HFFc6 (cell line): ENCODE measurements at places on chromosomes 12 and 14. TPM values are rescaled to one million over a fixed set of nuclear protein-coding genes. Genes with fewer than 3 reads are reported as not detected.

The SIRT4 gene
- total RNA-seq: 0.45 to 2.2 TPM (median 2.1 TPM) in 3 replicates

The EXOC3L4 gene
- not detected in 3 replicates for total RNA-seq

The RASSF8 gene
- total RNA-seq: 78.9 to 85.0 TPM (median 80.1 TPM) in 3 replicates

The HPD gene
- total RNA-seq: not detected in 3 replicates

The WBP11 gene
- total RNA-seq: 50.6 to 60.6 TPM (median 56.9 TPM) in 3 replicates

DNA sequence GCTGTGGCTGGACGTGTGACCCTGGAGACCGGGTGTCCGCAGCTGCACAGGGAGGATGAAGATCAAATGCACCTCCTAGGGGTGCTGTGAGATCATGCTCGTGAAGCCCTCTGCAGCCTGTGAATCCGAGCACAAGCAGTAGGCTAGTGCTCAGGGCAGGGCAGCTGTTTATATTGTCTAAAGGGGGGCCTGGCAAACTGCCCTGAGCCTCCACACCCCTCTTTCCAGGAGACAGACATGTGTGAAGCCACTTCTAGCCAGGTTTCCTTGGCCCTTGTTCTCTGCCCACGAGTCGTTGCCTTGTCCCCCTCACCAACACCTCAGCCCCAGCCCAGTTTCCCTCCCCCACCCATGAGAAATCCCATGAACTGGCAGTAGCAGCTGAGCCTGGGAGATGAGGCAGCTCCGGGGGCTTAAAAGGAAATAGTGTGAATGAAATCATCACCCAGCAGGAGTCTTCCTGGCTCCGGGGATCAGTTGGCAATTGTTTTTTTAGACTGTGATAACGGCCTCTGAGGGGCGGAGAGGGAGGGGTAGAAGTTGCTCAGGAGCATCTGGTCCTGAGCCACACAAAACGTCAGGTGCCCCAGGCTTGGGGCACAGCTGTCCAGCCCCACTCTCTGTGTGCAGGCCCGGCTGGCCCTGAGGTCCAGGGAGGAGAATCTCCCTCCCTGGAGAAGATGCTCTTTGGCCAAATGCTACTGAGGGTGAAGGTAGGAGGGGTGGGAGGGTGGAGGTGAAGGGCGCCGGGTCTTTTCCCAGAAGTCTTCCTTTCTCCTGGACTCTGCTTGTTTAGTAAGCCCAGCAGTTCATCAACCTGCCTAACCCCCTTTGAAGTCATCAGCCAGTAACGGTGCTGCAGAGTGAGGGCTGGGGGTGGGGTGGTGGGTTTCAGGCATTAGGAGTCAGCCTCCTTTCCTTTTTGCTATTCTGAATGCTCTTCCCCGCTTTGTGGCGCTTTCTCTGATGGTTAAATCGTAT lies 4.0 kb downstream of the FGF6 start:
- no peak for DNase-seq

DNA sequence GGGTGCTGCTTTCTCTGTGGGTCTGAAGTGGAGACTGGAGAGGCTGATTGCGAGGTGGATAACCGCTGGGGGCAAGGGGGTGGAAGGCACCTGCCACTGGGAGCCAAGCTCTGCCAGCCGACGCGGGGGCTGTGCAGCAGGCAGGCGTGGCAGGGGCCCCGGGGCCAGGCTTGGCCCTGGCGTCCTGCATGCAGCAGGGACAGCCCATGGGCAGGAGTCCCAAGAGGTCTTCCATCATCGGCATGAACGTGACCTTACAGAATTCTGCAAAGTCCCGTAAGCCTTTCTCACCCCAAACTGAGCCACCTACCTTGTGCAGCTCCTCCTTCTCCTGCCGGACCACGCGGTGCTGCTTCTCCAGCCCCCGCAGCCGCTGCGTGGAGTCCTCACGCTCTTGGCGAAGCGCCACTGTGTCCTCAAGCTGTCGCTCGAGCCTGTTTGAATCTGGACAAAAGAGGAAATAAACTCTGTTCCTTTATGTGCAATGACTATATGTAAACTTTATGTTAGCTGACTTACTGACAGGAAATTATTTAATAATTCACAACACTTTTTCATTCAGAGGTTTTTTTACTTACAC lies 51.3 kb downstream of the AMN start:
- DNase-seq: no peak

DNA sequence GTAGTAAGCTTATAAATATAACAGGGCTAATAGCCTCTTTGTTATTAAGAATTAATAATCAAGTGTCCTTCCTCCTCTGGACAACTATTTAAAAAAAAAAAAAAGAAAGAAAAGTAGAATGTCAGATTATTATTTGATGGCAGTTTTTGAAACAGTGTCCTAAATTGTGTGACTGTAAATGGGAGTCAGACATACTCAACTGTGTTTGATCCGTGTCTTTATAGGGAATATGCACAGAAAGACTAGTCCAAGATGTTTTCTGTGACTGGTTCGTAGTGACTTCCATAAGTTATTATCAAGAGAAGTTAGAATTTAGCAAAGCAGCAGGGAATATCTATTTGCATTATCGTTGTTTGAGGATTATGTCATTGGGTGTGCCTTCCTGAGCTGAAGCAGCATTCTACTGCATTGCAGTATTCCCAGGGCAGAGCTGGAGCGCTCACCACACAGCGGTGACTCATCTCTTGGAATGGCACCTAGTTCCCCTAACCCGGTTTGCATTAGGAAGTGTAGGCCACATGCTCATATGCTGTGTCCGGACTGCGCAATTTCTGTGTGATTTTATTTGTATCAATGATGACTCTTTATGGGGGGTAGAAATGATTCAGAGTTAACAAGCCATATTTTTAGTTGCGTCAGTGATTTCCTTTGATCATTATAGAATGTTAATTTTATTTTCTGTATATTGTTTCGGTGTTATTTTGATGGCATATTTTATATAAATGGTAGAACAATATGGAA lies 7.9 kb downstream of the DYNC1H1 start:
- peak; percentile 99 for DNase-seq

DNA sequence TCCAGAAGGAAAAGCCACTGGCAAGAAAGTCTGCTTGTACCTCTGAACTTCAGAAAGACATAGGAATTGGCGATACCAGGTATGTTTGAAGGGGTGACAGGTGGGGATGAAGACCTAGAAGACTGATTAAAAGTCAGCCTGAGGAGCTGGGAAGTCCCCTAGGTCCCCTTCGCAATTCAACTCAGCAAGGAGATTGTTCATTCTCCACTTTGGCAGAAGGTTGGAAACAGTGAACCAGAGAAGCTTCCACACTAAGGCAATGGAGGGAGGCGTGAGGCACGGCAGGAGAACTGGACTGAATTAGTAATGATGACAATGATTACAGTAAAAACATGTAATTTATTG lies 240.3 kb upstream of the TMPO start:
- DNase-seq: no peak
